Glutamatergic neuron (in vitro differentiated cells): ENCODE measurements at places on chromosomes 1 and 21.

GRCh38 chr21:44647222-44647552, 973 bp downstream of the KRTAP10-11 start:
- peak; percentile 42 for DNase-seq
- H3K27ac ChIP-seq, result peak overlapping the region; percentile 64
- H3K27me3 ChIP-seq, result peaks cover 9% of the 10 kb centered on the region
- peaks cover 16% of the 10 kb centered on the region for H3K36me3 ChIP-seq

DNA sequence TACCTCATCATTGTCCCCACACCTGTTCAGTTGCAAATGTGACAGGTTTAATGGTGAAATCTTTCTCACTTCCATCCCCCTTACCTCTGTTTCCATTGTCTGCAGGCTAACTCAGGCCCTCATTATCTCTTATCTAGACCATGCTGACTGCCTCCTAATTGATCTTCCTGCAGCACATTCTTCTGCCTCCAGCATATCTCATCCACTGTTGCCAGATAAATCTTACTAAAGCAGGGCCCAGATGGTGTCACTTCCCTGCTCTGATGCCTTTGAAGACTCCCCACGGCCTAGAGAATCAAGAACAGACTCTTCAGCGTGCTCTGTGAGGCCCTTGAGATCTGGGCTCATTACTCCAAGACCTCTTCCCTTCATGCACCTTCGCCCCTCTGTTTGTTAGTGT, 230.1 kb downstream of the DUSP10 start:
- no peaks in the 10 kb centered on the region for H3K36me3 ChIP-seq
- H3K4me1 ChIP-seq, result no peaks in the 10 kb centered on the region
- no peak overlapping the region for H3K4me3 ChIP-seq

DNA sequence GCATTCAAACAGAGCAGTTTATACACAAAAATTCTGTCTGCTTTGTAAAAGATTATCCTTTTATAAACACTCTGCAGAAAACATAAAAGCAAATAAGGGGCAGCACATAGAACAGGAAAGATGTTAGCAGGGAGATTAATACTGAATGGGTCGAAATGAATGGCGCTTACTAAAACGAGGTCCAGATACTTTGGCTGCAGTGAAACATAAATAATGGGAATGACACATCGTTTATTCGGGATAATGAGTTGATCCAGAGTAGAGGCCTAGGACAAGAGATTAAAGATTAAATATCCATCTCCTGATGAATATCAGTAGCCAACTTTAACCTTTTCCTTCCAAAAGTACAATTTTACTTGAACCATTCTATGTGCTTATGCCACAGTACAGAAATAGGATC, 54.4 kb upstream of the PROX1 start:
- no peak overlapping the region for H3K4me3 ChIP-seq
- H3K4me1 ChIP-seq, result no peaks in the 10 kb centered on the region
- no peaks in the 10 kb centered on the region for H3K36me3 ChIP-seq
- DNase-seq, result no peak

GRCh38 chr1:153543736-153544135, 1.9 kb downstream of the S100A4 start:
- no peak overlapping the region for H3K27ac ChIP-seq
- no peak overlapping the region for H3K4me3 ChIP-seq
- H3K27me3 ChIP-seq, result peaks cover 10% of the 10 kb centered on the region

DNA sequence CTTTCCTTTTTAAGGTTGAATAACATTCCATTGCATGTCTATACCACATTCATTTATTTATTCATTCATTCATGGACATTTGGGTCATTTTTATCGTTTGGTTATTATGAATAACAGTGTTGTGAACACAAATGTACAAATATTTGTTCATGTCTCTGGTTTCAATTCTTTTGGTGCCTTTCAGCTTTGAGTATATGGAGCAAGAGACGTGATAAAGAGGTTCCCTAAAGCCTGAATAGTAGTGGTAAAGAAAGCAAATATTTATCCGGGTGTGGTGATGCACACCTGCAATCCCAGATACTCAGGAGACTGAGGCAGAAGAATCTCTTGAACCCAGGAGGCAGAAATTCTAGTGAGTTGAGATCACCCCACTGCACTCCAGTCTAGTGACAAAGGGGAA, 5.3 kb upstream of the RLF start:
- no peak overlapping the region for H3K27ac ChIP-seq
- no peak for DNase-seq
- H3K36me3 ChIP-seq, result no peaks in the 10 kb centered on the region

GRCh38 chr1:181443231-181443853, 40.0 kb upstream of the CACNA1E start:
- H3K36me3 ChIP-seq, result no peaks in the 10 kb centered on the region
- H3K27me3 ChIP-seq, result no peaks in the 10 kb centered on the region
- H3K4me3 ChIP-seq, result no peak overlapping the region

DNA sequence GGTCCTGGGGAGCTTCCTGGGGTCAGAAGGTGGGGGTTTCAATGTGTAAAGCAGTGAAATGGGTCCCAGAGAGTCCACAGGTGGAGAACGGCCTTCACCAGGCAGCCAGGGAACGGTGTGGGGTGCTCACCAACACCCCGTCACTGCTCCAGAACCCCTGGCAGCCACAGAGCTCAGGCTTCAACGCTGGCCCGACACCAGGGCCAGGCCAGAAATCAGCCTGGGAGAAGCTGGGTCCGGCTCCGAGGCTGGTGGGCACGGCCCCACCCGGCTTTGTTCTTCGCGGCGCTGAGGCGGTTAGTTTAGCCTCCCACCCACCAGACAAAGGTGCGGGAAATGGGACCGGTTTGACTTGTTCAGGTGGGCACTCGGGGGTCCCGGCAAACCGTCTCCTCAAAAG, 24.8 kb upstream of the C1orf159 start:
- no peak for DNase-seq
- H3K4me1 ChIP-seq, result no peaks in the 10 kb centered on the region
- H3K27ac ChIP-seq, result no peak overlapping the region
- no peaks in the 10 kb centered on the region for H3K36me3 ChIP-seq

DNA sequence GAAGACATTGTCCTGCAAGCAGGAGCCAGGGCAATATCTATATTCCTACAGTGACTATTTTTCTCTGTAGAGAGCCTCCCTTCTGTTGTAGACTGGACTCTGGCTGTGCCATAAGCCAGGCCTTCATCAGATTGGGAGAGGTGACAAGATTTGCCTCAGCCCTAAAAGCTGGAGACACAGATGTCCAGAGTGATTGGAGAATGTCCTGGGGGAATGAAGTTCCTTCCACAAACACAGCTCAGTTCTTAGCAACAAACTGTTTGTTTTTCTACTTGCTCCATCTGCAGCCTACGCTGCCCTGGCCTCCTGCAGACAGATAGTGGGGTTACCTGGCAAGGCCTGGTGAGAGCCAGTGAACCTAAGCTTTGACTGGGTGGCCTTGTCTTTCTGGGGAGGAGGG, 29.9 kb upstream of the SNX27 start:
- H3K4me1 ChIP-seq, result peaks cover 8% of the 10 kb centered on the region
- DNase-seq, result no peak
- H3K27me3 ChIP-seq, result no peaks in the 10 kb centered on the region
- no peaks in the 10 kb centered on the region for H3K36me3 ChIP-seq

GRCh38 chr1:92476071-92476631, 10.6 kb downstream of the GFI1 start:
- no peak for DNase-seq
- peaks cover 11% of the 10 kb centered on the region for H3K36me3 ChIP-seq
- no peak overlapping the region for H3K27ac ChIP-seq
- no peak overlapping the region for H3K4me3 ChIP-seq
- peaks cover 5% of the 10 kb centered on the region for H3K4me1 ChIP-seq

- H3K27me3 ChIP-seq, result peaks cover 3% of the 10 kb centered on the region
- H3K4me1 ChIP-seq, result peaks cover 6% of the 10 kb centered on the region
- no peaks in the 10 kb centered on the region for H3K36me3 ChIP-seq
- no peak overlapping the region for H3K27ac ChIP-seq
These were observed 69.0 kb upstream of the MARK1 start for GRCh38 chr1:220458936-220459335.

DNA sequence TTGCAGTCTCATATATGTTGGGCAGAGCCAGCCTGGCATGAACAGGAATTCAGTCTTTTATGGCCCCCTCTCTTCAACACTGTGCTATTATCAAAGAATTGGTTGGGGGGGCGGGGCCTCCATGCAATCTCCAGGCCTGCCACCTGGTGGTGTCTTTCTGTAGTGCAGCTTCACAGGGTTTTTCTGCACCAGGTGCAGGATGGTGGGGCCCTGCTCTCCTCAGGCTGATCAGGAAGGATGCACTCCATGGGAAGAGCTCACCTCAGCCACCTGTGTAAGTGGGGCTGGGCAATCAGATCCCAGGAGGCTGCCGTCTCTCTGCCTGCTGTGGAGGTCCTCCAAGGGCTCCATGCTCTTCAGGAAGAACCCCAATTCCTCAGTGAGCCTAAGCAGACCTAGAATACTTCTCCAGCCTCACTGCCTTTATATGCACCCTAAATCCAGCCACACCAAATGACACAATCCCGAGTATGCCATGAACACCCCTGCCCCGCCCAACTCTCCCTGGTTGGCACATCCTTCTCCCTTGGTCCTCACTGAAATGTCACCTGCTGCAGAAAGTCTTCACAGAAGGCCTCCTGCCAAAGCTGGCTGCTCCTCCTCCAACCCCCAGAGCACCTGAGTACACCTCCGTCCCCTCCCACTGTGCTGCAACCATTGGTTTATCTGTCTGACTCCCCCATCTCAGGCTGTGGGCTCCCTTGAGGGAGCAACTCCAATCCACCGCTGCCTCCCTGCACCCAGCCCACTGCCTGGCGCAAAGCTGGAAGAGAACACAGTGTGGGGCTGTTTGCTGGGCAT, 16.5 kb downstream of the STK40 start:
- H3K4me3 ChIP-seq, result peak overlapping the region; percentile 16

DNA sequence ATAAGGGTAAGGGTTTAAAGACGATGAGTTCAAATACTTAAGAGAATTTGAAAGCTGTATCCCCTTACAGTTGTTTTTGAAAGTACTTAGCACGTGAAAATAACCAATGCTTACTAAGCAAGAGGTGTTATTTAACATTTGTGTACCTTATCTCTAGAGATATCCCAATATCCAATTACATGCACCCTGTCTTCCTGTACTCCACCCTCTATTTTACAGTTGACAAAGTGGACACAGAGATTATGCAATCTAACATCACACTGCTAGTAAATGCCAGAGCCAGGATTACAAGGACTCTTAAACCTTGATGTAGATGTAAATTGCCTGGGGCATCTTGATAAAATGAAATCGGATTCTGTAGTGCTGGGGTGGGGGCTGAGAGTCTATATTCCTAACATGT, 72.0 kb downstream of the GDAP2 start:
- peaks cover 10% of the 10 kb centered on the region for H3K4me1 ChIP-seq
- DNase-seq, result no peak
- H3K27me3 ChIP-seq, result no peaks in the 10 kb centered on the region
- no peaks in the 10 kb centered on the region for H3K36me3 ChIP-seq

- H3K27ac ChIP-seq, result no peak overlapping the region
- H3K36me3 ChIP-seq, result no peaks in the 10 kb centered on the region
- H3K4me1 ChIP-seq, result peaks cover 2% of the 10 kb centered on the region
- H3K27me3 ChIP-seq, result peaks cover 2% of the 10 kb centered on the region
- H3K4me3 ChIP-seq, result no peak overlapping the region
These were observed 18.6 kb downstream of the SLC2A5 start for GRCh38 chr1:9050803-9051202.

DNA sequence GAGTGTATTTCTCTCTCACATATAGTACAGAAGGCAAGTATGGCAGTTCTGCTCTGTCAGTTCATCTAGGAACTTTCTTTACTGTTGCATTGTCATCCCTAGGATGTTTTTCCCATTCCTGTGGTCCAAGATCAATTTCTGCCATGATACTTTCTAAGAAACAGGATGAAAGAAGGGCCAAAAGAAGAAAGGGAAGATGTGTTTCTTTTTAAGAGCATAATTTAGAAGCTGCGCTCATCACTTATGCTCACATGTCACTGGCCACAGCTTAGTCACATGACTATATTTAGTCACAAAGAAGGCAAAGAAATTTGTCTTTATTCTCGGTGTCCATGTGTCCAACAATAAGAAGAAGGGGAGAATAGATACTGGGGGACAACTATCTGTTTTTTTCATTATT, 7.0 kb upstream of the MAST2 start:
- no peak for DNase-seq
- peaks cover 3% of the 10 kb centered on the region for H3K27me3 ChIP-seq
- H3K36me3 ChIP-seq, result no peaks in the 10 kb centered on the region
- no peak overlapping the region for H3K4me3 ChIP-seq
- H3K27ac ChIP-seq, result no peak overlapping the region

DNA sequence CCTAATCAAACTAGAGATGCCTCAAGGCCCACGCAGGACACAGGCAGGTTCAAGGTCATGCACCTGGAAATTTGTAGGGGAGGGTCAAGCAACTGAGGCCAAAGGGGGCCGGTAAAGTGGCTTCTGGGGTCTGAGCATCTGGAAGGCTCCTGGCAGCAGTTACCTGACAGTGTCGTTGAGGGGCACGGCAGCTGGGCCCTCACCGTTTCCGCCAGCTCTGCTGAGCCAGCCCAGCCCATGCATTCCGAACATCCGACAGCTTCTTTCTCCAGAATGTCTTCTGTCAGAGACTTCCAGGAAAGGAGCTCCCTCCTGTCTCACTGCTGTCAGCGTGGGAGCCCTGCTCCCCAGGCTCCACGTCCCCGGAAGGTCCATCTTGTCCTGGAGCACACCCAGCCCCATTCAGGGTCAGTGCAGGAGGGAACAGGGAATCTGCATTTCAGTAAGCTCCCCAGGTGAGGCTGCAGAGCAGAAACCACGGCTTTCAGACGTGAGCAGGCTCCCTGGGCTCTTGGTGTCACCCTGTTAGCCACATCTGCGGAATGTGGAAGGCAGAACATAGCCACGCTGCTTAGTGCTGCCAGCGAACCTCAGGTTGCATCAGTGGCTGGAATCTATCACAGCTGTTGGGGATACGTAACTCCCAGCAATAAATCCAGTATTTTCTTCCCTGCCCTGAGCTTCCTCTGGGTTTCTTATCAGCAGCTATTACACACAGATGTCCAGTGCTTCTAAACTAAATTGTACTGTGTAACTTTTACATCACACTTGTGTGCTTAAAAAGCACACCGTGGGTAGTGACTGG, 36.3 kb upstream of the FAM3B start:
- peaks cover 6% of the 10 kb centered on the region for H3K4me1 ChIP-seq
- DNase-seq, result no peak
- H3K27ac ChIP-seq, result no peak overlapping the region
- H3K27me3 ChIP-seq, result peaks cover 2% of the 10 kb centered on the region
- H3K4me3 ChIP-seq, result no peak overlapping the region
- no peaks in the 10 kb centered on the region for H3K36me3 ChIP-seq

- peak overlapping the region; percentile 33 for H3K27ac ChIP-seq
- H3K36me3 ChIP-seq, result no peaks in the 10 kb centered on the region
- peaks cover 26% of the 10 kb centered on the region for H3K4me1 ChIP-seq
- peaks cover 8% of the 10 kb centered on the region for H3K27me3 ChIP-seq
- H3K4me3 ChIP-seq, result no peak overlapping the region
- DNase-seq, result no peak
These were observed 386.4 kb upstream of the VAMP3 start for GRCh38 chr1:7384679-7385078.

- no peak overlapping the region for H3K4me3 ChIP-seq
- no peak for DNase-seq
- H3K27me3 ChIP-seq, result peaks cover 9% of the 10 kb centered on the region
- H3K4me1 ChIP-seq, result peaks cover 3% of the 10 kb centered on the region
- no peak overlapping the region for H3K27ac ChIP-seq
These were observed 75.0 kb upstream of the C8B start for GRCh38 chr1:57040811-57041210.
